ENCODE measurements at places on chromosomes 6 and 20.
A peak's percentile ranks its signal among the peaks of the same experiment; 100 is the strongest.

GRCh38 chr6:12297363-12298016 is 7.3 kb downstream of the EDN1 start:
- DNase-seq = no peak

- DNase-seq = no peak
Observed at GRCh38 chr6:100117680-100118079, 123.7 kb upstream of the MCHR2 start.

DNA sequence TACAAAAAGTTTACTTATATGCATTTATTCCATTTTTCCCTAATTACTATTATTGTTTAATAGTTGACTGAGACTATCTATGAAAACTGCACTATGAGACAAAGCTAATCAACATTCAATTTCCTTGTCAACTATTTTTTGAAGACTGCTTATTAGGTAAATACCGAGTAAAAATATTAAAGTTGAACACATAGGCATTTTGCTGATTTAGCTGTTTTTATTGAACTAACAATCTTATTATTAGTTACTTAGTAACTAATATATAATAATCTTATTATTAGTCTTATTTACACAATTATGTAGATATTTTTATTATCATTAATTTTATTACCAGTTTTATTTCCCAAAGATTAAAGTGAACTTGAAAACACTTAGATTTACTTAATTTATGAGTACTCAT is 728.8 kb downstream of the TENT5A start:
- DNase-seq = no peak

GRCh38 chr20:8082989-8083388 is 49.1 kb upstream of the PLCB1 start:
- peak; percentile 37 for DNase-seq

- no peak for DNase-seq
Observed at GRCh38 chr6:134875367-134875766, 74.5 kb downstream of the ALDH8A1 start.

DNA sequence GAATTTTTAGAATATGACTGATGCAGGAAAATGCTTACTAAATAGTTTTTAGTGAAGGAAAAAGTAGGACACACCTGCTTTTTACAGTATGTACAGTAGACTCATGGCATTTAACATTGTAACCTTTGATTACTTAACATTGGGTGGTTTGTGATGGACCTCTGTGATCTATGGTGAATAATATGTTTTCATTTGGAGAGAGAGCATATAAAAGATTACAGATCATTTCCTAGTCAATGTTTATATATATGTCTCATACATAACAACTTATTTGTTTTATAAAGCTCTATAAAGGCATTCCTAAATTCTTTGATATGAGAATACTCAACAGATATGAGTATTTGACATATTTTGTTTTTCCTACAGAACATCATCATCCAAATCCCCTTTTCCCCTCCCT is 129.3 kb upstream of the PDE7B start:
- no peak for DNase-seq

GRCh38 chr6:168513766-168514165 is 72.8 kb downstream of the SMOC2 start:
- DNase-seq = no peak

- no peak for DNase-seq
Observed at GRCh38 chr6:33772082-33772830, 16.7 kb downstream of the LEMD2 start.

- DNase-seq = peak; percentile 23
Observed at GRCh38 chr6:57021086-57021720, 25.3 kb upstream of the KIAA1586 start.

GRCh38 chr6:14711056-14711703 is 534.7 kb upstream of the JARID2 start:
- DNase-seq = no peak

- DNase-seq = peak; percentile 72
Observed at GRCh38 chr6:103783329-103783728, 1076.4 kb downstream of the HACE1 start.

DNA sequence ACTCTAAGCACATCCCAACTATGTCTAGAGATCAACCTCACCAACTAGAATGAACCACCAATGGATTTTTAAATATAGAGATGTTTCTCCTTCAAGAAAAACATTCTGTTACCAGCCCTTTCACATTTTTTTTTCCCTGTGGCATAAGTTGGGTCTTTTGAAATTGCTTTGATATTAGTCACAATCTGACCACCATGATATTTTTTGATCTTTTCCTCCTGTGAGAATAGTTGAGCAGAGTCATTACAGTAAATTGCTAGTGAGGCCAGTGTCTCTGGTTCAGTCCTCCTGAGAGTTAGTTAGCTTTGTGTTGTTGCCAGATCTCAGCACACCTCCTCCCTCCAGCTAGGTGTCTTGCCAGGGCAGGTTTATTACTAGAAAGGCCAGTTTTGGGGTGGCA is 79.7 kb upstream of the MYLIP start:
- DNase-seq = no peak

GRCh38 chr6:168708526-168708925 is 267.5 kb downstream of the SMOC2 start:
- DNase-seq = no peak

DNA sequence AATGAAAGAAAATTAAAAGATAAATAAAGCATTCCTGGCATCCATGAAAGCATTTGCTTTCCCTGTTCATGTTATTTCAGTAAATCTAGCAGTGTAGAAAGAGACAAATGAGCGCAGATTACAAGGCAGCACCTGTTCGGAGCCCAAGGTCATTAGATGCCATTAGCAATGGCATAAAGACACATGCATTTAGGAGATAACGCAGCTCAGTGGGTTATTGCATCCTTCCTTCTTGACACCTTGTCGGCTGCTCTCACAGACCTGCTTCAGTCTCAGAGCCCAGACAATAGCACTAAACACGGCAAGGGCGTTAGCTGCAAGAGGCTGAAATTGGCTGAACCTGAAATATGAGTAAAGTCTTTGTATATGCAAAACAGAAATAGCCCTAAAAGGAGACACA is 140.3 kb downstream of the ATXN1 start:
- DNase-seq = no peak

DNA sequence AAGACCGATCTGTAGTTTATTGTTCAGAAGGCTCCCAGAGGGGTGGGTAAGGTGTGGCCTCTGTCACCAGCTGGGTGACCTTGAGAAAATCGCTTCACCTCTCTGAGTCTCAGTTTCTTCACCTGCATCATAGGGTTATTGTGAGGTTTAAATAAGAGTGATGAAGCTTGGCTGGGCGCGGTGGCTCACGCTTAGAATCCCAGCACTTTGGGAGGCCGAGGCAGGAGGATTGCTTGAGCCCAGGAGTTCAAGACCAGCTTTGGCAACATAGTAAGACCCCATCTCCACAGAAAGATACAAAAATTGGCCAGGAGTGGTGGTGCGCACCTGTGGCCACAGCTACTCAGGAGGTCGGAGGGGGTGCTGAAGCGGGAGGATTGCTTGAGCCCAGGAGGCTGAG is 36.0 kb downstream of the VSTM2L start:
- DNase-seq = no peak

DNA sequence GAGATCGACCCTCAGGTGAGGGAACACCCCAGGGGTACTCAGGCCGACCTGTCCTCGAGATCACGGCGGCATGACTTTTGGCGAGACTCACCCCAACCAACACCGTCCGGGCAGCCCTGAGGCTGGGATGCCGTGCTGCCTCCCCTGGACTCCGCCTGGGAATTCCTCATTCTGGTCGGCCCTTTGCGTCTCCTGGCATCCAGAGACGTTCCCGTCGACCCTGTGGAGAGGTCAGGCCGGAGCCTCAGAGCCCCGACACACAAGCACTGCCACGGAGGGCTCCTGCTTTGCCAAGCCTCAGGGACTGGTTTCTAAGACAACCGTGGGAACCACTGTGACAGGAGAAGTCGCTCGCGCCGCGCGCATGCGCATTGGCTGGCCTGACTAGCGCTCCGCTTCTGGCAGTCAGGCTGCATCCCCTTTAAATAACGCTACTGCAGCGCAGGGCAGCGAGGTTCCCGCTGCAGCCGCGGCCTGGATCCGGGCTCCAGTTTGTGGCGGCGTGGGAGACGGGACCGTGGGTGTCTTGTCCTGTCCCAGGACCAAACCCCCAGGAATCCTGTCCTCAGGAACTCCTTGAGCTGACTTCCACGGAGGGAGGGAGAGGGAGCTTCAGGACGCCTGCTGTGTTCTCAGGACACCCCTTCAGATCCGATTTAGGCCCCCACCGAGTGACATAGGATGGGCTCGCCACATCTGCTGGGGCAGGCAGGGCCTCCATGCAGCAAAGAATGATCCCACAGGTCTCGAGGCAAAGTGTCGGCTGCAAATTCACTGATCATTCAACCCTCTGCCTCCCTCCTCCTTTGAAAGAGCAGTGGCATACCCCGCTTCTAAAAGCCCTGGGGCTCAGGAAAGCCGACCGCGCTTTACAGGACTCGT is 163.2 kb upstream of the ZNF337 start:
- DNase-seq = peak; percentile 64

DNA sequence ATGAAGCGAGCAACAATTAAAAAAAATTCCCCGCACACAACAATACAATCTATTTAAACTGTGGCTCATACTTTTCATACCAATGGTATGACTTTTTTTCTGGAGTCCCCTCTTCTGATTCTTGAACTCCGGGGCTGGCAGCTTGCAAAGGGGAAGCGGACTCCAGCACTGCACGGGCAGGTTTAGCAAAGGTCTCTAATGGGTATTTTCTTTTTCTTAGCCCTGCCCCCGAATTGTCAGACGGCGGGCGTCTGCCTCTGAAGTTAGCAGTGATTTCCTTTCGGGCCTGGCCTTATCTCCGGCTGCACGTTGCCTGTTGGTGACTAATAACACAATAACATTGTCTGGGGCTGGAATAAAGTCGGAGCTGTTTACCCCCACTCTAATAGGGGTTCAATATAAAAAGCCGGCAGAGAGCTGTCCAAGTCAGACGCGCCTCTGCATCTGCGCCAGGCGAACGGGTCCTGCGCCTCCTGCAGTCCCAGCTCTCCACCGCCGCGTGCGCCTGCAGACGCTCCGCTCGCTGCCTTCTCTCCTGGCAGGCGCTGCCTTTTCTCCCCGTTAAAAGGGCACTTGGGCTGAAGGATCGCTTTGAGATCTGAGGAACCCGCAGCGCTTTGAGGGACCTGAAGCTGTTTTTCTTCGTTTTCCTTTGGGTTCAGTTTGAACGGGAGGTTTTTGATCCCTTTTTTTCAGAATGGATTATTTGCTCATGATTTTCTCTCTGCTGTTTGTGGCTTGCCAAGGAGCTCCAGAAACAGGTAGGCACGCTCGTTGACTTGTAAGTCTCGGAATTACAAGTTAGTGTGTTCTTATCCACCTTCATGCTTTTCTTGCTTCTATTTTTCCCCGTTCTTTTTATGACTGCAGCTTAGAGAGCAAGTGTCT is at the start of gene EDN1:
Gene EDN1 (plus strand): TSS at position 429 of the 888 bp plus-strand sequence. CDS start 269 bp downstream, at position 698.
- no peak for DNase-seq

- no peak for DNase-seq
Observed at GRCh38 chr20:1871807-1872458, 23.3 kb upstream of the SIRPA start.

DNA sequence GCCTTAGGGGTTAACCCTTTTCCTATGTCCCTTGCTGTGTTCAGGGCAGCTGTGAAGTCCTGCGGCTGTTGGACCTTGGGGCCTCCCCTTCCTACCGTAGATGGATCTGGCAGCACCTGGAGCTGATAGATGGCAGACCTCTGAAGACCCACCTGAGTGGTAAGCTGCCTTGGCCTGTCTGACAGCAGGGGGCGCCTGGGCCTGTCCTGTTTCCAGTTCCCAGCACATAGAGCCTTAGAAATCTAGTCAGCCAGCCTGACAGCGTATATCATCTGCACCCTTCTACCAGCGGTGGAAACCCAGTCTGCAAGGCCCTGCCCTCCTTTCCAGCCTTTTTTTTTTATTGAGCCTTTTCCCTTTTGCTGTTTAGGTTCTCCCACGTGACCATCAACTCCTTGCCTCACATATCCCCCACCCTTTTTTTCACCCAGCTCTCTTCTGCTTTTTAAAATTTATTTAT is 26.6 kb downstream of the CNBD2 start:
- peak; percentile 77 for DNase-seq

DNA sequence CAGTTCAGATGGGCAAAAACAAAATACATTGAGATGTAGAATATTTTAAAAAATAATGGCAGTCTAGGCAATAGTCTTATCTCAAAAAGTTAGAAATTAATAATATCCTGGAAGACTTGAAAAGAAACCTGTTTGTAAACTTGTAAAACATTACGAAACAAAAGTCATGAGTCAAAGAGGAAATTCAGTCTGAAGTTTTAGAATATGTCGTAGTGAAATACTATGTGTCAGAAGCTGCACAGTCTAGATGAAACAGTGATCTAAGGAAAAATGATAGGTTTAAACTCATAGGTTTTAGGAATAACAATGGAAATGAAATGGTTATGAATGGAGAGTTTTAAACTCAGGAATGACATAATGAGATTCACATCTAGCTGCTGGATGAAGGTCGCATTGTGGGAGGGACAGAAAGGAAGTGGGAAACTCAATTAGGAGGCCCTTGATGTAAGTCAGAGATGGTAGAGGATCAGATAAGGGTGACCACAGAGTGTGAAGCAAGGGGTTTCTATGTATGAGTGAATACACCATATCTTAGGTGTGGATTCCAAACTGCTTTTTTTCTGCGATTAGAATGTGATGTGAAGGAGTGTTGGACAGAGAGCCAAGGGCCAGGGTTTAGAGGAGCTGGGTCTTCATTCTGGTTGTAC is 2.8 kb downstream of the SNRPB2 start:
- DNase-seq = no peak

GRCh38 chr6:140833408-140833807 is 1299.3 kb upstream of the GJE1 start:
- no peak for DNase-seq

DNA sequence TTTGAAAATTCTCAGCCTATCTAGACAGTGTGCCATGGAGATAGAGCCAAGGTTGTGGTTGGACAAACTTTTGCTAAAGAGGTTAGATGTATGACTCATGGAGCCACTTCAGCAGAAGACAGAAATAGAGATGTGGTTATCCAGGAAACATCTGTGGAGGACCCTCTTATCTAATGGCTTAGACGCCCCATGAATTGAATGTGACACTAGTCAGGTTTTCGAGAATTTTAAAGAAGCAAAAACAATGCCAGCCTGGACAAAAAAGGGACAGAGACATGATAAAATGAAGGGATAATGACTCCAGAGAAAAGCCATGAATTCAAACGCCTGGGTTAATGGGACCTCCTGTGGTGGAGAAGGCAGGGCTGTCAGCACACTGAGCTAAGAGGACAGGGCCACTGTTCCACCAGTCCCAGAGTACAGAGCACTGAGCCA is 280.5 kb downstream of the CLVS2 start:
- DNase-seq = no peak

GRCh38 chr6:30678964-30679726 is 6.3 kb upstream of the DHX16 start:
- peak; percentile 77 for DNase-seq

DNA sequence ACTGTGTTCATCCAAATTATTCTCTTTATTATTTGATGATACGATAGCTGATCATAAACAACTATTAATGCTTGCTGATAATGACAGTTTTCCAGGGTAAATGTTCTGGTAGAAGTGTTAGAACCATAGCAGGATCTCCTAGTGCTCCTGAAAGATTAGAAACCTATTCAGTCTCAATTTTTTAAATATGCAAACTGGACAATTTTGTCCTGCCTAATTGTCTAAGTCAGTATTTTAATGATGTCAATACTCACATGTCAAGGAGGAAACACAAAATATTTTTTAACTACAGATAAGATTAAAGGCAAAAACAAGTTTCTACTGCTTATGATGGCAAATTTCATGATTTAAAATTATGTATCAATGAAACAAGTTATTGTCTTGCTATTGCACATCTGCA is 233.9 kb downstream of the RFPL4B start:
- no peak for DNase-seq

GRCh38 chr6:108640104-108640503 is 79.4 kb downstream of the FOXO3 start:
- no peak for DNase-seq
